Endothelial cell of coronary artery (primary cell): ENCODE measurements at places on chromosomes 16 and 17. TPM values are rescaled to one million over a fixed set of nuclear protein-coding genes. Genes with fewer than 3 reads are reported as not detected.

Gene UTS2R
- not detected in 2 replicates for total RNA-seq

Gene SLFN13
- 1.8 and 2.6 TPM in 2 replicates for total RNA-seq

Gene SLC16A6
- total RNA-seq = 0.09 and 0.63 TPM in 2 replicates

Gene AANAT
- not detected in 2 replicates for total RNA-seq

Gene NHERF2
- total RNA-seq = 63.8 and 66.9 TPM in 2 replicates

Gene ZNF469
- 1.3 and 7.4 TPM in 2 replicates for total RNA-seq

Gene THAP11
- 31.8 and 37.5 TPM in 2 replicates for total RNA-seq

Gene ATP2A1
- total RNA-seq = 0.09 and 0.56 TPM in 2 replicates

Gene PYDC1
- total RNA-seq = not detected in 2 replicates

Gene MYL11
- not detected in 2 replicates for total RNA-seq

Gene FOXC2
- total RNA-seq = 1.3 and 2.4 TPM in 2 replicates

Gene MT1A
- 3.2 and 3.3 TPM in 2 replicates for total RNA-seq

Gene HSPB9
- not detected in 2 replicates for total RNA-seq

Gene MSL1
- total RNA-seq = 33.3 and 40.9 TPM in 2 replicates

Gene CDRT15L2
- not detected in 2 replicates for total RNA-seq

Gene GSE1
- total RNA-seq = 8.1 and 19.2 TPM in 2 replicates

Gene SSTR5
- under 0.01 TPM in 1 of 2 replicates, not detected in the other for total RNA-seq

Gene TMEM100
- under 0.01 and 0.19 TPM in 2 replicates for total RNA-seq

Gene FADS6
- not detected in 2 replicates for total RNA-seq

Gene TAC4
- total RNA-seq = not detected in 2 replicates

Gene TBC1D26
- total RNA-seq = 0.19 TPM in 1 of 2 replicates, not detected in the other

Gene TP53TG3D
- 0.18 TPM in 1 of 2 replicates, not detected in the other for total RNA-seq

Gene SEPTIN12
- not detected in 2 replicates for total RNA-seq

Gene CHTF8
- 50.5 and 63.2 TPM in 2 replicates for total RNA-seq

Gene CCDC40
- total RNA-seq = 1.5 and 2.6 TPM in 2 replicates

Gene RPL26
- 4,291 and 4,698 TPM in 2 replicates for total RNA-seq

Gene NT5M
- total RNA-seq = 0.81 and 1.3 TPM in 2 replicates

Gene MYL4
- 0.99 TPM in 1 of 2 replicates, not detected in the other for total RNA-seq

Gene HAP1
- total RNA-seq = 0.28 and 0.36 TPM in 2 replicates

Gene OTOA
- 0.09 TPM in 1 of 2 replicates, not detected in the other for total RNA-seq

Gene ENPP7
- not detected in 2 replicates for total RNA-seq

Gene EPN3
- under 0.01 and 0.09 TPM in 2 replicates for total RNA-seq

Gene ABCC12
- not detected in 2 replicates for total RNA-seq

Gene ITGB3
- 54.6 and 138 TPM in 2 replicates for total RNA-seq

Gene COX6A2
- not detected in 2 replicates for total RNA-seq

Gene NPB
- 0.27 and 0.28 TPM in 2 replicates for total RNA-seq

Gene SHISA9
- total RNA-seq = under 0.01 TPM in 1 of 2 replicates, not detected in the other

Gene BMERB1
- total RNA-seq = 15.8 and 22.0 TPM in 2 replicates

Gene ELMO3
- total RNA-seq = 0.72 and 1.2 TPM in 2 replicates
